ENCODE measurements at places on chromosomes 2 and 18.

DNA sequence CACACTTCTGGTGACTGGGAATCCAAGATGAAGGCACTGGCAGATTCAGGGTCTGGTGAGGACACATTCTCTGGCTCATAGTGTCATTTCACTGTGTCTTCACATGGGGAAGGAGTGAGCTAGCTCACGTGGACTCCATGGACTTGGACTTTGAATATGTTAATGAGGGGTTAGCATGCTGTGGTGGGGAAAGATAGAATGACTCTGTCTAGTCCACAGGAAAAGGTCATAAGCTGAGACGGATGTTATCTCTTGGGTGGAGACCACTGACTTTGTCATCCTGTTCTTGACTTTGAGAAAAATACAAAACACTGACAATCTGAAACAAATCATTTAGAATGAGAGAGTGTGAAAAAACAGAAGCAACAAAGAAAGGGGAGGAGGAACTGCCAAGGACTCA is 145.9 kb downstream of the PIK3C3 start:
- DNase-seq, result no peak

DNA sequence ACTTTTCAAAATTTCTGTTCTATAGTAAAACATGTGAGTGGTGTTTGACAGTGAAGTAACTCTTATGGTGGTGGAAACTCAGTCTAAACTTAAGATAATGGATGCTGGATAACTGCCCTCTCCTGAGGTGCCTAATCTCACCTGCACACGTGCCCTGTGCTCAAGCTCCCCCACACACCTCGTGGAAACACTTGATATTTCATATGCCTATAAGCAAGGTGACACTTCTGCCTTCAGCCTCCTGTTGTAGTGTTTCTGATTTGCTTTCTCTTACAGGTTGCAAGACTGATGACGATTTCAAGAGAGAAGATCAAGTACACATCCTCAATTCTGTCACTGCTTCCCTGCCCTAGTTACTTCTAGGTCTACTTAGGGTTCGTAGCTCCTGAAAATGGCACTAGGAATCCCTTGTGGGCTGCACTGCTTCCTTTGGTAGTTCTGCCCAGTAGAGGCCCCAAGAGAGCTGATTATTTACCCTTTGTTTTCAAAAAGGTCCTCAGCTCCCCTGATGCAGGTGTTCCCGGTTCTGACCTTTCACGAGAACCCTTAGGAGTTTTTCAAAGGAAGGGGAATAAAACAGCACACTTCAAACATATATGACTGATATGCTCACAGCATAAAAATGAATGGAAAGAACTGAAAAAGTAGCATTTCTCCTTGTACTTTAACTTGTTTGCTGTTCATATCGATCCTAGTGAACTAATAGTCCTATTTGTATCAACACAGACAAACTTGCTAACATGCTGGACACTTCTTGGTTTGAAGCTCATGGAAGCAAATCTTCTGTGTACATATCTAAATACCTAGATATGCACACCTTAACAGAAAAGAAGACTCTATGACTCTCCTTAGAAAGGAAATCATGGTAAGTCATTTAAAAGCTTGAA is 6.7 kb downstream of the CAVIN2 start:
- no peak for DNase-seq

GRCh38 chr2:131046918-131047652 is 46.2 kb downstream of the FAM168B start:
- DNase-seq, result no peak

DNA sequence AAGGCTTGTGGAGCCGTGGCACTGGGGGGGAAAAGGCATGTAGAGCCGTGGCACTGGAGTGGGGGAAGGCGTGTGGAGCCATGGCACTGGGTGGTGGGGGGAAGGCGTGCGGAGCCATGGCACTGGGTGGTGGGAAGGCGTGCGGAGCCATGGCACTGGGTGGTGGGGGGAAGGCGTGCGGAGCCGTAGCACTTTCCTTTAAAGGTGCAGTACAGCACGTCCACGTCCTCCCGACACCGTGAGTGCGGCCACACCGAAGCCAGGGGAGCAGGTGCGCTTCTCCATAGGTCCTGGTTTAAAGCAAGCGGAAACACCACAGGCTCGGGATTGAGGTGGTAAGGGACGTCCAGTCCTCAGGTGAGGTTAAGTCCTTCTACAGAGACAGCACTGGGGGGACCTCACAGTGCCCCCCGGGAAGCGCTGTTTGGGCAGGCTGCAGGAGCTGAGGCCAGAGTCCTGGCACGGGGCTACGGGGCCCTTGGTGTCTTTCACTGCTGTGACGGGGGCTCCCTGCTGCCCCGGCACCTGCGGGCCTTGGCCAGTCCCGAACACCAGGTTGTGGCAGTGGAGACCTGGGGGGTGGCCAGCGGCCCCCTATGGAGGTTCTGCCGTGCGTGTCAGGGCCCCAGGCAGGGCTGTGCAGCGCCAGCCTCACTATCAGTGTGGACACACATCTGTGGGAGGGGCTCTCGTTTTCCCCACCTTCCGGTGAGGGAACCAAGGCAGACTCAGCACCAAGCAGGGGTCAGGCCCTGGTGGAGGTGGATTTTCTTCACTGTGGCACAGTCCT is 93.0 kb upstream of the CTDP1 start:
- no peak for DNase-seq

GRCh38 chr2:68774569-68775271 is 40.1 kb downstream of the ARHGAP25 start:
- DNase-seq, result peak; percentile 69

- no peak for DNase-seq
These were observed 36.7 kb downstream of the RALB start for GRCh38 chr2:120289221-120289906.

DNA sequence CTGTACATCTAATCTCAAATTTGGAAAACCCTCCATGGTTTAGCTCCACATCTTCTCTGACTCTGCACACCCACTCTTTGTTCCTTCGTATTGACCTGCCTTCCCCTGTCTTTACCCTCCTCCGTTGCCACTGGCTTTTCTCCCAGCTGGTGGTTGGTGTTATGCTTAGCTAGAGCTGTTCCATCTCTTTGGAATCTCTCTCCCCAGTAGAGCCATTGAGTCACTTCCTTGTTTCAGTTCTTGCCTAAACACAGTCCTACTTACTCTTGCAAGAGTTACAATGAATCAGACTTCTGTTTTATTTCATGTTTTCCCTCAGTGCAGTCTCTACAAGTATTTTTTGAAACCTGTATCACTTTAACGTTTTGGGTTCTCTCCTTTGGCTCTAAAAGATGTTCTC is 263.9 kb downstream of the LTBP1 start:
- no peak for DNase-seq

GRCh38 chr2:136255648-136256461 is 137.9 kb upstream of the CXCR4 start:
- peak; percentile 56 for DNase-seq

DNA sequence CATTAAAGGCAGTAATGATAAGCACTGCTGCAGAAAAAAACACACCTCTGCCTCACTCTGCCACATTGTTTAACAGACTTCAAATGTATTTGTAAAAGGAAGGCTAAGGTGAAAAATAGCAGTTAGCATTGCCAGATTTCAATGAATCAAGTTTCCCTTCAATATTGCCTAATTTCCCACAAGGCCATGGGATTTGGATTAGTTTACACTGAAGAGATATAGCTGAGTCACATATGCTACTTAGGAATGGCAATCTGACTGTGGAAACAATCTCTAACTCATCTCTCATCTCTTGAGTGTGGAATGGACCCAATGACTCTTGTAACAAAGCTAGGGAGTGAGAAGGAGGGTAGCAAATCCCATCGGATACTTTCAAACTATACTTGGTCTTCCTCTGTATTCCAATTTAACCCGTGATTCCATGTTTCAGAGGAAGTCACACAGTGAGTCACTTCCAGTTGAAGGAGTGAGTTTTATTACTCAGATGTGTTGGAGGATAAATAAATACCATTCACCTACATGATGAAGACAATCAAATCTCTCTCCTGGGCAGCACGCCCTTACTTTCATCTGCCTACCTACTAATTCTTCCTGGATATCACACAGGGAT is 5.1 kb downstream of the B4GALT6 start:
- DNase-seq, result no peak

- no peak for DNase-seq
These were observed 34.9 kb upstream of the NEDD4L start for GRCh38 chr18:58009166-58009565.

DNA sequence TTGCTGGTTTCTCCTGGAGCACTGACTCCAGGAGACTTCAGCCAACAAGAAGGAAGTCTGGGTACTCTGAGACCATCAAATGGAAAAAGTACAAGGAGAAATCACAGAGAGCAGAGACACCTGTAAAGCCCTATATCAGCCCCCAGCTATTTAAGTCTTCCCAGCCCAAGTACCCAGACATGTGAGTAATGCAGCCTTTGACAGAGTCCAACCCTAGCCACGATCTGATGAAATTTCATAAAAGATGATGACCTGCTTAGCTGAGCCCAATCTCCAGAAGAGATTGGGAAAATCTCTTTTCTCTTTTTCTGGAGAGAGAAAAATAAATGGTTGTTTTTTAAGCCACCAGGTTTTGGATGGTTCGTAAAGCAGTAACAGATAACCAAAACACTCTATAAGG is 196.6 kb downstream of the NBAS start:
- no peak for DNase-seq

GRCh38 chr2:101517758-101518271 is 42.9 kb upstream of the RFX8 start:
- no peak for DNase-seq

GRCh38 chr2:96970248-96970875 is 16.0 kb downstream of the FAM178B start:
- DNase-seq, result no peak

GRCh38 chr2:48049371-48049770 is 143.1 kb upstream of the FBXO11 start:
- no peak for DNase-seq

GRCh38 chr2:189188115-189188805 is 8.7 kb upstream of the COL5A2 start:
- DNase-seq, result no peak

DNA sequence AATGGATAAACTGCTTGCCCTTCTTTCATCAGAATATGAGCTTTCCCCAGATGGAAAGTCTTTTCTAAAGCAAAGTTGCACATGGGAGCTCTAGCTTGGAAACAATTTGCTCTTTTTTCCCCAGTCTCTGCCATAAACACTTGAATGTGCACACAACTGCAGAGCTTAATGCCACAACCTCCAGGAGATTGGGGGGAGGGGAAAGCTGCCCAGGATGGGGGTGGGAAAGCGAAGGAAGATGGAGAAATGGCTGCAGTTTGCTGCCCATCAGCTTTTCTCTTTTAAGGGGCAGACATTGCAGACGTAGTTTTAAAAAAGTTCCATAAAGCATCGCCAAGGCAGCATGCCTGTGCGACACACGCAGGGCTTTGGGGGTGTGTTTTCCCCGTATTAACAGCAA is 1.5 kb downstream of the ACKR3 start:
- no peak for DNase-seq

DNA sequence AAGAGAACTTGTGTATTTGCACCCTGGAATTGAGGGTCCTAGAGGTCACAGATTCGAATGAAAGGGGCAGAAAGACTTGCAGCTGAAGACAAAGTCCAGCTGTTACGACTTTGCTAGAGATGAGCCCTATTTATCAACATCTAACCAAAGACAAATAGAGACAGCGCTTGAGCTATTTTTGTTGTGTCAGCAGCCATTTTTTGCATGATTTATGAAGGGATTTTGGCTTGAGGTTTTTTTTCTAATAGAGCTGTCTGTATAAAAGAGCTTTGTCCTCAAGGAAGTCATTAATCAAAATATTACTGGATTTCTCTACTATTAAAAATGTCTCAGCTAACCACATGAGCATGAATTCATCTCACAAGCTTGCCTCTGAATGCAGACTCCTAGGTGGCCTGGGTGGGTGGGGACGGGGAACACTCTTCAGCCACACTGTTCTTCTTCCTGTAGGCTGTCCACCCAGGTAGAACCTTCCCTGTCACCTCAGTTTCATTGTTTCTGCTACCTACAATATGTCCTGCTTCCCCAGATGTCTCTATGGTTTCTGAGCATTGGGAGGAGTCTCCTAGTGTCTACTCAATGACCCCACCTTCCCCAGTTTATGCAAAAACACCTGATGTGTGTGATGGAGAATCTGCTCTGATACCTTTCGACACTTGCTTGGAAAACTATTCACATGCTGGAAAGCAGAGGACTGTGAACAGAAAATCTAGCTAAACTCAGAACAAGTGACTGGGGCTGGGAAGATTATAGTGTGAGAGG is 7.2 kb upstream of the CD226 start:
- no peak for DNase-seq

DNA sequence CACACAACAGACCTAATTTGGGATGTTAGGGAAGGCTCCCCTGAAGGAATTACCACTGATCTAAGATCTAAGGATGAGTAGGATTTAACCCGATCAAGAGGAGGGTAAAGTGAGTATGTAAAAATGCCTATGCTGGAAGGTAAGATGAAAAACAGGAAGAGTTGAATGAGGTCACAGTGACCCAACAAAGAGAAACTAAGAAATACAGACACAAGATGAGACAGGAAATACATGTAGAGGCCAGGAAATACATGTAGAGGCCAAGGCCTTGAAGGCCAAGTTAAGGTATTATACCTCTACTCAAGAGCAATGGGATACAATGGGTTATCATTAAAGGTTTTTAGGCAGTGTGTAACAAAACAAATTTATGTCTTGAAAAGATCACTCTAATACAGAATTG is 131.6 kb upstream of the TANK start:
- DNase-seq, result no peak

GRCh38 chr18:58390399-58390798 is 238.5 kb downstream of the ALPK2 start:
- DNase-seq, result no peak

DNA sequence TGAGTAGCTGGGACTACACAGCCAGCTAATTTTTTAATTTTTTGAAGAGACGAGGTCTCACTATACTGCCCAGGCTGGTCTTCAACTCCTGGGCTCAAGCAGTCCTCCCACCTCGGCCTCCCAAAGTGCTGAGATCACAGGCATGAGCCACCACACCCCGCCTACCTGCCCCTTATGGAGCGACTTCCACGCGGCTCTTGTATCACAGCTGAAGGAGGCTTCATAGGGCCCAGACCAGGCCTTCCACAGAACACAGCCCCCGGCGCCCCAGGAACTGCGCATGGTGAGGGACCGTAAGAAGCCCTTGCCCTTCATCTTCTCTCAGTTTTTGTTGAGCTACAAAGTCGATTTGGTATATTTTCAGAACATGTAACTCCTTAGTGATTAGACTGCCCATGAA is 220.3 kb downstream of the KLHL29 start:
- no peak for DNase-seq

GRCh38 chr2:217254111-217254510 is 394.2 kb upstream of the TNP1 start:
- no peak for DNase-seq

DNA sequence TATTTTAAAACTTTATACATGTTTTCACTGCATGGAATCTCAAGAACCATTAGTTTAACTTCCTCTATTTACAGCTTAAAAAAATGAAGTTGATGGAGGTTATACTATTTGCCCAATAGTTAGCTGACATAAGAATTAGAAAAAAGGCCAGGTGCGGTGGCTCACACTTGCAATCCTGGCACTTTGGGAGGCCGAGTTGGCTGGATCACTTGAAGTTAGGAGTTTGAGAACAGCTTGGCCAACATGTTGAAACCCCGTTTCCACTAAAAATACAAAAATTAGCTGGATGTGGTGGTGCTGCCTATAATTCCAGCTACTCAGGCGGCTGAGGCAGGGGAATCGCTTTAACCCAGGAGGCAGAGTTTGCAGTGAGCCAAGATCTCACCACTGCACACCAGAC is 125.1 kb upstream of the CDH19 start:
- DNase-seq, result no peak

Data from CD4-positive, alpha-beta T cell treated with Interleukin-6 for 4 hours (primary cell).